ENCODE measurements at places on chromosomes 6 and 20. TPM values are rescaled to one million over a fixed set of nuclear protein-coding genes. Genes with fewer than 3 reads are reported as not detected.

PLTP gene
- total RNA-seq = 41.9 TPM

NKX2-4 gene
- not detected for total RNA-seq

DPPA5 gene
- not detected for total RNA-seq

LZTS3 gene
- total RNA-seq = 2.5 TPM

FGD2 gene
- not detected for total RNA-seq

TREM1 gene
- 0.66 TPM for total RNA-seq

TLDC2 gene
- 0.19 TPM for total RNA-seq
